ENCODE measurements at places on chromosomes 1 and 21.

- no peak for DNase-seq
Measured at GRCh38 chr1:245748240-245748639, 593.5 kb downstream of the KIF26B start.

- DNase-seq, result no peak
Measured at GRCh38 chr1:116112388-116113140, 1.4 kb downstream of the MAB21L3 start.

GRCh38 chr1:147292012-147292411 is 49.5 kb downstream of the CHD1L start:
- peak; percentile 90 for DNase-seq

GRCh38 chr1:85135392-85135798 is 65.4 kb downstream of the SYDE2 start:
- peak; percentile 13 for DNase-seq

- DNase-seq, result peak; percentile 33
Measured at GRCh38 chr21:45075596-45076244, 1.3 kb downstream of the ADARB1 start.

DNA sequence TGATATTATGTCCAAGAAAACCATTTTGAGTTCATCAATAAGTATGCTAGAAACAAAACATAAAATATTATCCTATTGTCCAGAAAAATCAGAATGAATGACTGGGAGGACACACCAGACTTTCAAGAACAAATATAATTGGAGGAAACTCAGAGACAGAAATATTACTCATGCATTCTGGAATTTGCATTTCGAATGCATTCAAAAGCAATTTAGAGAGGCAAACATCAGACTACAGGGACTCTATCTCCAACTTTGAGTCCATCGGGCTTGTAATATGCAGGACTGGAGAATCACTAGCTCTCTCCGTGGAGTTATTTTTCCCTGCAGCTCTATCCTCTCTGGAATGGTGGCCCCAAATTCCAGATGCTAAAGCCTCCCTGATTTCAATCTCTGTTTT is 161.8 kb downstream of the CDC42BPA start:
- peak; percentile 13 for DNase-seq

- DNase-seq, result no peak
Measured at GRCh38 chr1:14778541-14778897, 180.0 kb downstream of the KAZN start.

DNA sequence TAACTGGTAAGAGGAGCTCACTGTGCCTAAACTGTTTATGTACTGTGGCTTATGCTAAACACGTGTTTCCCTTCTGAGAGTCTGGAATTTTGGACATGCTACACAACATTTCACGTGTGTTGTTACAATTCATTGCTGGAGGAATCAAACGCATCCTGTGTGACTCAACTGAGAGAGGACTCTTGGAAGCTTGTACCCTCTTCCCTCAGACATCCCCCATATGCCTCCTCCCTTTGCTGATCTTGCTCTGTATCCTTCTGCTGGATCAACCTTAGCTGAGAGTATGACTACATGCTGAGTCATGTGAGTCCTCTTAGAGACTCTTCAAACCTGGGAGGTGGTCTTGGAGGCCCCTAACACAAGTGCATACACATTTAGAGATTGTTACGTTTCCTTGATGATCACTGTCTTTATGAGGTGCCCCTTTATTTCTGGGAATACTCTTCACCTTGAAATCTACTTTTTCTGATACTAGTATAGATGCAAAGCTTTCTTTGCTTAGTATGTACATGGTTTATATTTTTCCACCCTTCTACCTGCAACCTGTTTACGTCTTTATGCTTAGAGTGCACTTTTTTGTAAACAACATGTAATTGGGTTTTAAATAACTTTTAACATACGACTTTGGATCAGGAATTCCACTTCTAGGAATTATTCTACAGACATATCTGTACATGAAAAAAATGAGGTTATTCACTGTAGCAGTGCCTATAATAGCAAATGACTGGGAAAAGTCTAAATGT is 8.7 kb downstream of the NPHP4 start:
- DNase-seq, result peak; percentile 91

- DNase-seq, result no peak
Measured at GRCh38 chr1:11158291-11158690, 30.9 kb upstream of the ANGPTL7 start.

DNA sequence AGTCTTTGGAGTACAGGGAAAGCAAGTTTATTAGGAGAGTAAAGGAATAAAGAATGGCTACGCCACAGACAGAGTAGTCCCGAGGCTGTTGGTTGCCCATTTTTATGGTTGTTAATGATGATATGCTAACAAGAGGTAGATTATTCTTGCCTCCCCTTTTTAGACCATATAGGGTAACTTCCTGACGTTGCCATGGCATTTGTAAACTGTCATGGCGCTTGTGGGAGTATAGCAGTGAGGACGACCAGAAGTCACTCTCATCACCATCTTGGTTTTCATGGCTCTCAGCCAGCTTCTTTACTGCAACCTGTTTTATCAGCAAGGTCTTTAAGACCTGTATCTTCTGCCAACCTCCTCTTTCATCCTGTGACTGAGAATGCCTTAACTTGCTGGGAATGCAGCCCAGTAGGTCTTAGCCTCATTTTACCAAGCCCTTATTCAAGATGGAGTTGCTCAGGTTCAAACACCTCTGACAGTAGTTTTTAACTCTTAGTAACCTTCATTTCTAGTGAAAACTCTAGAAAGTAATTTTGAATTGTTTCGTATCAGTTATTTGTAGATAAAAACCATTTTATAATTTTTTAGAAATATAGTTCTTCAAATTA is 26.2 kb downstream of the TCP10L start:
- no peak for DNase-seq

DNA sequence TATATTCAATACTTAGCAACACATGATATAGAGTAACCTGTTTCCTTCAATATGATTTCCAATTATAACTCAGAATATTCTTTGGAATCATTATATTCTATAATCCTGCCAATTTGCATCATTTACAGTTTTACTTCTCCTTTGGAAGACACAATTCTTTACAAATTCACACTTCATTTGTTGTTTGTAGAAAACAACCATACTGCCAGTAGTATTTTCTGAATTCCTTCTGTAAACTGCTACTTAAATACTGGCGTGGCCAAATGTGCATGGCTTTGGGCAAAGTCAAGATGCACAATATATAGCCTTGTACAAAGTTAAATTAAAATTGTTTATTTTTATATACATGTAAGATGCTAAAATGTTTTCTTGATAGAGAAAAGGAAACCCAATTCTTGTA is 687.1 kb upstream of the NEGR1 start:
- DNase-seq, result no peak

GRCh38 chr1:1402072-1402900 is 3.2 kb upstream of the CCNL2 start:
- peak; percentile 78 for DNase-seq

DNA sequence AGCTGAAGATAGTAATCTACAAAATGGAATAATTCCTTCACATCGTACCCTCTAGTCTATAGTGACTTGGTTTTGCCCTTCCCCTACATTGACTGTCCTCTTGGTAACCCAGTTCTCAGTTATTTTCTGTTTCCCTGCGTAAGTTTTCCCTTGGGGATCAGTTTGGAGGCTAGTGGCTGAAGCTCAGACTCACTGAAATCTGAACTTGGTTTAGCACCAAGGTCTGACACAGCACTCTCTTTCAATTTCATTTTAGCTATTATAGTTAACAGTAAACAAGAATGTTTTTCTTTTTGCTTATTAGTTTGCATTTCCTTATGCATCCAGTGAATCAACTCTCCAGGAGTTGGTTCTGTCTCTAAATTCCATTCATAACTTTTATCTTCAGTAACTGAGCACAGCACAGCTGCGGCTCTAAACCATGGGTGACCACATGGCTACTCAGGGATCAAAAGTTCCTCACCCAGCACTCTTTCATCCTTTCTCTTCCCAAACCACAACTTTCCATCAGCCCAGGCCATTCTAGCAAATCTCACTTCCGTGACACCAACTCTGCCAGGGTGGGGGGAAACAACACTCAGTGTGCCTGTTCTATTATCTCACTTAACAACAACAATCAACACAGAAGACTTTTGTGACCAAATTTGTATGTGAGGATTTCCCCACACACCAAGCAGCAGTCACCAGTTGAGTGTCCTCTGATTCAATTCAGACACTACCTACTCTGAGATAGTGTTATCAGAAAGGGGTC is 17.6 kb upstream of the IFI6 start:
- DNase-seq, result peak; percentile 51

DNA sequence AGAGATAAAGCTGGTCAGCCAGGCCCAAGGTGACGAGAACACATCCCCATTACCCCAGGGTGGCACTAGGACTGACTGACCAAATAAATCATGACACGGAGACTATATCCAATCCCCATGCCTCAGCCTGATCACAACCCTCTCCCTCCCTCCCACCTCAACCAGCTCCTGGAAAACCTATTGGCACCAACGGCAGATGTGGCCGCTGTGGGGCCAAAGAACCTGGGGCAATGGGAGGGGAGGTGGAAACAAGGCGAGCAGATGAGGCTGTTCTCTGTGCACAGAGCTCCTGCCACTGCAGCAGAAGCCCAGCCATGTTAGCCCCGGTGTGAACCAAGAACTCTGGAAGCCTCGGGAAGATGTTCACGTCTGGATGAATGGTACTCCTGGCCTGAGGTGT is 77.6 kb downstream of the CD247 start:
- DNase-seq, result no peak

DNA sequence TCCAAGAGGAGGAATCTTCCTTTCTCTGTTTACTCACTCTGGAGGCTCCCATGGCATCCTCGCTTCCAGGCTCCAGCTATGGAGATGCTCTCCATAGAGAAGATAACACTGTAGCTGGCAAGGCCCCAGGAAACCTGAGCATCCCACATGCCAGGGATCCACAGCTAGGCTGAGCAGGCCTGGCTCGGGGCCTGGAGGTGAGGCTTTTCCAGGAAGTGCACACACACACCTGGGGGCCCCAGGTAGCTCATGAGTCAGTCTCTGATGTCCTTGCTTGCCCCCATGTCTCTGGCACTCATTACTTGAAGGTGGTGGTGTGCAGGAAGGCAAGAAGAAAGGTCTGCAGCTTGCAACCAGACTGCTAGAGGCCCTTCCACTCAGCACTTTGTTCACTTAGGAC is 5.5 kb upstream of the LCE5A start:
- no peak for DNase-seq

DNA sequence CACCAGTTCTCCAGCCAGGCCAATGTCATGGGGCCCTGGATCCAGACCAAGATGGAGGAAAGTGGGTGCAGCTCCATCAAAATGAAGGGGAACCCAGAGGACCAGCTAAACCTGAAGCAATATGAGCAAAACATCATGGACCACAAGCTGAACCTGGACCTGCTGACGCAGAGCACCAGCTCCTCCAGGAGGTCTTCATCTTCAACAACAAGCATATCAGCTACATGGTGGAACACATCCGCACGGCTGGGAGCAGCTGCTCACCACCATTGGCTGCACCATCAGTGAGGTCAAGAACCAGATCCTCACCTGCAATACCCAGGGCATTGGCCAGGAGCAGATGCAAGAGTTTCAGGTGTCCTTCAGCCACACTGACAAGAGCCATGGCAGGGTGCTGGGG is 13.7 kb upstream of the EPHA10 start:
- DNase-seq, result no peak

GRCh38 chr21:30953605-30954004 is 72.2 kb upstream of the KRTAP11-1 start:
- no peak for DNase-seq

DNA sequence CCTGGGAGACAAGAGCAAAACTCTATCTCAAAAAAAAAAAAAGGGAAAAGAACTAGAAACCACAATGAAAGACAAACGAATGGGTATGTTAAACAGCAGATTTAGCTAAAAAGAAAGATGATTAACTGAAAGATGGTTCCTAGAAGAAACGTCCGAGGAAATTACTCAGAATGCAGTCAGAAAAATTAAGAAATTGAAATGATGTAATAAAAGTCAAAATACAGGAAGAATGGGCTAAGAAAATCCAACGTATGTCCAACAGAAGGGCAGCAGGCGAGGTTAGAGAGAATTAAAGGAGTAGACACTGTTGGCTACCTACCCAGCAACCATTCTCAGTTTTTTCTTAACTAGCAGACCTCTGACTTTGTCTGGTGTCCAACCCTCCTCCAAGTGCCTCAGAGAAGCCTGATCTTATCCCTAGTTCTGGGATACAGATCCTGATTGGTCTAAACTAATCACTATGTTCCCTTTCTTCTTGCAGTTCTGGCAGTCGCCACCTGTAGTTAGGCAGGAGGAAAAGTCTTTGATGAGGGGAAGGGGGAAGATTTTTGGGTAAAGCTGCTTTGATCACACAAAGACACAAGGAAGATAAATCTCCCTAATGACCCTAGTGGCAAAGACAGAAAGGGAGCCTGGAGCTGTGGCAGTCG is 25.7 kb downstream of the GPR161 start:
- peak; percentile 45 for DNase-seq

GRCh38 chr1:24932284-24932683 is 2.2 kb upstream of the RUNX3 start:
- DNase-seq, result no peak

DNA sequence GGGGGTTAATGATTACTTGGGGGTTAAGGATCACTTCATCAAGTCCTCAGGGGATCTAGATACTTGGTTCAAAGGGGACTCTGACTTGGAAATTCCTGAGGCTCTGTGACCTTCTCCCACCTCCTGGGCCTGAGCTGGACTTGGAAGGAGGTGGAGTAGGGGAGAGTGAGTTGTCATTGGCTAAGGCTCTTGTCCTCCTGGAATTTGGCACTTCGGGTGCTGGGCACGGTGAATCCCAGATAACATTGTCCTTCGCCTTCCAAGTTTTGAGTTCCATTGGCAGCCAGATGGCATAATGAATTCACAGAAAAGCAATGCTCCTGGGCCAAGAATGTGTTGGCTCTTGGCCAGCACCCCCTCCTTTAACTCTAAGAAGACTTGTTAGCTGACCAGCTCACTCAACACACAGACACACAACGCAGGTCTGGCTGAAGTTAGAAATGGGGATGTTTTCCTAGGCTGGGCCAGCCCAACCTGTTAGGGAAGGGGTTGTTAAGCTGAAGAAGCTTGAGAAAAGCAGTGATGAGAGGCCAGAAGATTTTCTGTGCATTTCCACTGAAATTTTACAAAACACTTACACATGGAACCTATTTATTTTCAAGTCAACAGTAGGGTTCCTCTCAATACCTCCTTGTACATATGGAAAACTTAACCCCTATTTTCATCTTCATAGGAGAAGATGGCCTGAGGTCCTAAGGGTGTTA is 29.7 kb downstream of the SLC26A9 start:
- DNase-seq, result no peak

DNA sequence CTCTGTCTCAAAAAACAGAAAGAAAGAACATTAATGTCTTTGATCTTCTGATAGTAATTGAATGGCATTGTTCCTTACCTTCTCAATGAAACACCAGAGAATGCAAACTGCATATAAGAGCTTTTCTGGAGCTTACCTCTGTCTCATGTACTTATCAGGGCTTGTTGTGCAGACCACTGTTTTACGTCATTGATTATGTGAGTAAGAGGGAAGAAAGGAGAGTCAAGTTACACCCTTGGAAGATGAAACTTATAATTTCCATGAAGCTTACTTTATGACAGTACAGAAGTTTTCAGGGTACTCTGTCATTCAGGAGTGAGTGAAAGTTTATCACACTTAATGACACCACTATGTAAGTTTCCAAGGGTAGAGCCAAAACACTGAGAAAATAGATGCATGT is 49.0 kb upstream of the MAB21L3 start:
- no peak for DNase-seq

GRCh38 chr1:233520261-233521191 is 93.4 kb upstream of the KCNK1 start:
- peak; percentile 8 for DNase-seq
